ENCODE measurements at places on chromosomes 2 and 18.

GRCh38 chr2:209761566-209761965 lies 10.1 kb upstream of the UNC80 start:
- DNase-seq = peak; percentile 29

DNA sequence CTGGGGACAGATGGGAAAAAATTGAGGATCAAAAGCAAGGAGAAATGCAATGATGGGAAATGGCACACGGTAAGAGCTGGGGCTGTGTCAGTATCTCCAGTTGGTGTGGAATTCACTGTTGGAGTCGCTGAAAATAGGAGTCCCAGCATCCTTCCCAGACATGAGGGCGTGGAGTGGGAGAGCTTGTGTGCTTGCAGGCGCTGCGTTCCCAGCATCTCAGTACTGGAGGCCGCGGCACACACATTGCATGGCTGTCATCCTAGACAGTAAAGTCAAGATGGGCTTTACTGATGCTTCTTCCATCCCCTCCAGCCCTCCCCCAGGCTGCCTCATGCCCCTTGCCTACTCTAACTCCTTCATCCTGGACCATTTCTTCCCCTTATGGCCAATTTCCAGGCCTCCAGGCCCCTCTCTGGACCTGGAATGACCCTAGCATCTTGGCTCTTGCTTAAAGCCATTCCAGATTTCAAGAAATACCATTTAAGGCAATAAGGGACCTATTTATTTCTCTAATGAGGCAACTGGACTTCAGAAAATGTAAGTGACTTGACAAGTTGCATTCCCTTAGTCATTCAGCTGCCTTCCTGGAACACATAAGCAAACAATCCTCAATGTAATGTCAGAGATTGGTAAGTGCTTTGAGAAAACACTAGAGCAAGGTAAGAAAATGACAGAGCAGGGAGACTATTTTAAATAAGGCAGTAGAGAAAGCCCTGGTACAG lies 70.5 kb upstream of the TTC39C start:
- DNase-seq = no peak

DNA sequence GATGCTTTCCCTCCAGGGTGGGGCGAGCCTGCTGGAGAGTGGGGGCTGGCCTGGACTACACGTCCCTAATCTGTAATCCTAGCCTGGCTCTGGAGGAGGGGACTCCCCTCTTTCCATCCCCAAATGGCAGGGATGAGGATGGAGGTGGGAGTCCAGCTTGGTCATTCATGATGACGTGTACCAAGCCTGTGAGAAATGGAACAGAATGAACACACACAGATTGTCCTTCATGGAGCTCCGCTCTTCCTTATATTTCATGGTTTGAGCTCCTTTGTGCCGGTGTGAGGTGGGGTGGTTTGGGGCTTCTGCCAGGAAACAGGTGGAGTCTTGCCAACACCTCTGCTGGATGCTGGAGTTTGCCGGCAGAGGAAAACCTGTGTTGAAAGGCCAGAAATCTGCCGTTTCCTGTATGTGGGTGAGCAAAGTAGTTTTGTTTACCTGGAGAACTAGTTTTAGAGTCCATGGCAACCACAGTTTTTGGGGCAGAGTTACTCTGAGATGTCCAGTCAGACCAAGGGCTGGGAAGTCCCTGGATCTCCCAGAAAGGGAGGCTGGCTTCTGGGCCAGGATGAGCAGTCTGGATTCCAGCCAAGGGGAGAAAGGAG lies 417.6 kb upstream of the MEX3C start:
- DNase-seq = peak; percentile 85

DNA sequence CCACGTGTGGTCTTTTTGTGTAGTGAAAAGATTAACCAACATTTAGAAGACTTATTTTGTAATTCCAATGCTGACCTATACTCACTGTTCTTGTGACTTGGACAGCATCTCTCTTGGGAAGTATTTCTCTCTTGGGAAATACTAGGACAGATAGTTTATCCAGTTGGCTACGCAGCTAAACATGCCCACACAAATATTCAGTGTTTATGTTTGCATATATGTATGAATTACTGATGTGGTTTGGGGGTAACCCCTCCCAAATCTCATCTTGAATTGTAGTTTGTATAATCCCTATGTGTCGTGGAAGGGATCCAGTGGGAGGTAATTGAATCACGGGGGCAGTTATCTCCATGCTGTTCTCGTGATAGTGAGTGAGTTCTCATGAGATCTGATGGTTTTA lies 2062.3 kb upstream of the CELF4 start:
- DNase-seq = no peak

GRCh38 chr2:231241755-231242507 lies 43.5 kb downstream of the ARMC9 start:
- no peak for DNase-seq

- DNase-seq = no peak
Observed at GRCh38 chr18:46338205-46338604, 234.0 kb downstream of the HAUS1 start.

DNA sequence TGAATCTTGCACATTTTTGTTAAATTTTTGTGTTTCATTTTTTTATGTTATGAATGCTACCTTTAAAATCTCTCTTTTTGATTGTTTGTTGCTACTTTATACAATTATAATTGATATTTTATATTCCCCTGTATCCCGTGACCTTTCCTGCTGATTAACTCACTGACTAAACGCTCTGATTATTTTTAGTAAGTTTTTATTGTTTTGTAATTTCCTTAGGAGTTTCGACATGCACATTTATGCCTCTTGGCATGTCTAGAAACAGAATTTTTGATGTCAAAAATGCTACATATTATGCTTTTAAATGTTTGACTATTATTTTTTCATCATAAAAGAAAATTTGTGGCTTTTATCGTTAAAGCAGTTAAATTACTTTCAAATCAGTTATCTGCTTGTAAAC lies 1131.6 kb upstream of the TMEFF2 start:
- DNase-seq = no peak

DNA sequence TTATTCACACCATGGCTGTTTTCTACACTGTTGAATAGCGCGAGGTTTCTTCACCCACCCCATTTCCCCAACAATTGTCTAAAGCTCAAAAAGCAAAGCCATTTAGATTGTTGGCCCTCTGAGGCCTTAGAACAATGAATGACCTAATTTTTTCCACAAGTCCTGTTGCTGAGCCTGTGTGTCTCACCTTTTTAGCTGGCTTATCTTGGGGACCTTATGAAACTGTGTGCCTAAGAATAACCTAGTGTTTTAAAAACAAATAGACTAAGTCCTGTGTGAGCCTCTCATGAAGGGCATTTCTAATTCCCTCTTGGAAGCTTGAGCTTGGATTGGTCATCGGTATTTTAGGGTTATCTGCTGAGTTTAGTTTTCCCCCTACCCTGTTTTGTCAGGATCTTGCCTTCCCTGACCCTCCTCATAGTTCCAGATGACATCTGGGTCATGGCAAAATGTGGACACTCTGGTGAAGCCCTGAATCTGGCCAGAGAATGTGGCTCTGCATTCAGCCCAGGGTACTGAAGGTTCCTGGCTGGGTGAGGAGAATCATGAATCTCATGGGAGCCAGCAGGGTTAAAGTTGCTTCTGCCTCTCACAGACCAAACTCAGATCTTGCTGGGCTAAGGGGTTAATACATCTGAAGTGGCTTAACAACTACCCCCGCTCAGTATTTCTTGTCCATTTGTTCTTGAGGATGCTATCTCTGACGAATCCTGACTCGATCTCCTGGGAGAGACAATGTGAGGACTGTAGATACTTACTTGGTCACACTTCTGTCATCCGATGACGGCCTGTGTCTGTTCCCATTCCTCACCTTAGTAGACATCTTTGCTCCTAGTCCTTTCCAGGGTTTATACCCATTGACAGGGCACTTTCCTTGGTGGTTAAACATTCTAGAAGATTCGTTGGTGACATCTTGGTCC lies 104.2 kb upstream of the MAP4K3 start:
- DNase-seq = no peak
